ENCODE measurements at places on chromosomes 4 and X.

GRCh38 chrX:47285836-47286320 is 53.1 kb downstream of the USP11 start:
- H3K27ac ChIP-seq, result no peak overlapping the region
- DNase-seq, result no peak

- DNase-seq, result no peak
- H3K4me1 ChIP-seq, result no peaks in the 10 kb centered on the region
- no peak overlapping the region for H3K4me3 ChIP-seq
- H3K27me3 ChIP-seq, result no peaks in the 10 kb centered on the region
- H3K36me3 ChIP-seq, result no peaks in the 10 kb centered on the region
These were observed 14.8 kb downstream of the SHROOM3 start for GRCh38 chr4:76449833-76450232.

GRCh38 chr4:78426972-78427371 is 124.6 kb upstream of the ANXA3 start:
- H3K27me3 ChIP-seq, result no peaks in the 10 kb centered on the region
- H3K4me1 ChIP-seq, result no peaks in the 10 kb centered on the region
- DNase-seq, result no peak
- H3K27ac ChIP-seq, result no peak overlapping the region

DNA sequence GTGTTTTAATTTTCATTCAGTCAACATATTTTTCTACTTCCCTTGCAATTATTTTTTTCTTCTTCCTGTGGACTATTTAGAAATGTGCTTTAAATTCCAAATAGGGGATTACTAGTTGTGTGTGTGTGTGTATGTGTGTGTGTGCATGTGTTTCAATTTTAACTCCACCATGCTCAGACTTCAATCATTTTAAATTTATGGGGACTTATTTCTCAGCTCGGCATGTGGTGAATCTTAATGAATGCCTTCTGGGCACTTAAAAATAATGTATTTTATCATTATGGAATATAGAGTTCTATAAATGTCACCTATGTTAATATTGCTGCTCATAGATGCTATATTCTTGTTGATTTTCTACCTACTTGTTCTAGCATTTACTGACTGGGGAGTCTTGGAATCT is 465.6 kb upstream of the PRKX start:
- H3K27ac ChIP-seq, result no peak overlapping the region
- H3K4me3 ChIP-seq, result no peak overlapping the region
- no peaks in the 10 kb centered on the region for H3K4me1 ChIP-seq
- no peaks in the 10 kb centered on the region for H3K36me3 ChIP-seq

DNA sequence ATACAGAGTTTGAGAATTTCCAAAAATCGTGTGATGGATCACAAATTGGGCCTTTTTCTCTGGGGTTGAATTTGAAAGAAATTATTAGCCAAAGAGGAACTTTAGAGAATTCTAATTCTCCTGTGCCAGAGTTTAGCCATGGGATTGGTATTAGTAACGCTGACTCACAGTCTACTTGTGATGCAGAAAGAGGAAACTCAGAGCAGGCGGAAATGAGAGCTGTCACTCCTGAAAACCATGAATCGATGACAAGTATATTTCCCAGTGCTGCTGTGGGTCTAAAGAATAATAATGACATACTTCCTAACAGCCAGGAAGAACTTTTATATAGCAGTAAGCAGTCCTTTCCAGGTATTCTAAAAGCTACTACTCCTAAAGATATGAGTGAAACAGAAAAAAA is 64.9 kb downstream of the N4BP2 start:
- DNase-seq, result no peak
- no peak overlapping the region for H3K27ac ChIP-seq
- H3K4me1 ChIP-seq, result no peaks in the 10 kb centered on the region
- H3K27me3 ChIP-seq, result no peaks in the 10 kb centered on the region
- H3K4me3 ChIP-seq, result no peak overlapping the region
- H3K36me3 ChIP-seq, result peaks cover 6% of the 10 kb centered on the region

- H3K27me3 ChIP-seq, result no peaks in the 10 kb centered on the region
- H3K36me3 ChIP-seq, result no peaks in the 10 kb centered on the region
- no peaks in the 10 kb centered on the region for H3K4me1 ChIP-seq
- H3K27ac ChIP-seq, result no peak overlapping the region
- DNase-seq, result no peak
These were observed 14.7 kb upstream of the RBMXL3 start for GRCh38 chrX:115174548-115174947.
